ENCODE measurements at places on chromosomes 1 and 21.

GRCh38 chr1:159938211-159938852 is 7.1 kb downstream of the IGSF9 start:
- DNase-seq, result no peak

GRCh38 chr1:213389061-213389581 is 338.1 kb downstream of the RPS6KC1 start:
- no peak for DNase-seq

GRCh38 chr1:71081697-71082080 is 854 bp upstream of the ZRANB2 start:
- DNase-seq, result peak; percentile 3

DNA sequence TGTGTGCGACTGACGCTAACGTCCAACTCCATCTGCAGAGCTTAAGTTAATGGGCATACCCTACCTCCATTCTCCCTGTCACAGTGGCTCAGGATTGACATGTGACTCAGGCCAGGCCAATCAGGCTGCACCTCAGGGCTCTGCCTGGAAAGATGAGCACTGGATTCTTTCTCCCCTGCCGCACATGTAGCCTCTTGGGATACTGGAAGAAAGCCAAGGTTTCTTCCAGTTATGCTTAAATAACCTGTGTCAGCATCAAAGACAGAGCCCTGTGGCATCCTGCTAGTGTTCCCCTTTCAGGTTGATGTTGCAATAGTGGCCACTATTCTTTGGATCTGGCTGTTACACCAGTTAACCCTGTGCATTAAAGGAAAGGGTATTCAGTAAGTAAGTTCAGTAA is 55.0 kb upstream of the SYT6 start:
- no peak for DNase-seq

GRCh38 chr1:8091691-8092090 is 65.6 kb upstream of the ERRFI1 start:
- no peak for DNase-seq

Data from stimulated activated CD4-positive, alpha-beta T cell treated with anti-CD3 and anti-CD28 coated beads, Interleukin-2, amount 100 ng/mL, for 24 hours (primary cell).